ENCODE measurements at places on chromosomes 3 and 15.

GRCh38 chr3:124985349-124985748 is 50.8 kb upstream of the MUC13 start:
- DNase-seq: no peak

- no peak for DNase-seq
Measured at GRCh38 chr15:66994927-66995656, 70.3 kb upstream of the SMAD3 start.

GRCh38 chr15:28208583-28208982 is 109.5 kb upstream of the OCA2 start:
- no peak for DNase-seq

- no peak for DNase-seq
Measured at GRCh38 chr15:54582863-54583643, 604.8 kb downstream of the UNC13C start.

DNA sequence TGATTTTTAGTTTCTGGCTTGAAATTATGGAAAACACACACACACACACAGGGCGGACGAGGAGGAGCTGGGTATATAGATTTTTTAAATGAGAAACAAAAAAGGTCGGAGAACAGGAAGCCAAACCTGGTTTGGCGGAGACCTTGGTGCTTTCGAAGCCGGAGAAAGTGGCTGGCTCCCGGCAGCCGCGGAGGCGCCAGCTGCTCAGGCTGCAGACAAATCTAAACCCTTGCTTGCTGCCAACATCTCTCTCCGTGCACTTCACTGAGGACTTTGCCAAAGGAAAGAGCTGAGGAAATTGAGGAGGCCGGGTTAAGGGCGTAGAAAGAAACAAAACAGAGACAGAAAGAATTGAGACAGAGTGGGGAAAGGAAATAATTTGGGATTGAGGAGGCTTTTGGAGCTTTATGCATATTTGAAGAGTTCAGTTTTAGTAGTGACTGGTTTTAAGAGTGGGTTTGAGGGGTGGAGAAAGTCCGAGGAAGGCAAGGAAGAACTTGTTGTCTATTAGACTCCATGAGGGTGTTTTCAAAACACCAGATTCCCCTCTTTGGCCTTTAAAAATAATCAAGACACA is 2.2 kb downstream of the ZIC1 start:
- no peak for DNase-seq

GRCh38 chr3:28846971-28847478 is 433.8 kb upstream of the RBMS3 start:
- no peak for DNase-seq

Measured in spleen (tissue), 13 donors.